ENCODE measurements at places on chromosomes 3 and 15.

- DNase-seq = no peak
Measured at GRCh38 chr3:180265551-180265950, 228.8 kb upstream of the PEX5L start.

DNA sequence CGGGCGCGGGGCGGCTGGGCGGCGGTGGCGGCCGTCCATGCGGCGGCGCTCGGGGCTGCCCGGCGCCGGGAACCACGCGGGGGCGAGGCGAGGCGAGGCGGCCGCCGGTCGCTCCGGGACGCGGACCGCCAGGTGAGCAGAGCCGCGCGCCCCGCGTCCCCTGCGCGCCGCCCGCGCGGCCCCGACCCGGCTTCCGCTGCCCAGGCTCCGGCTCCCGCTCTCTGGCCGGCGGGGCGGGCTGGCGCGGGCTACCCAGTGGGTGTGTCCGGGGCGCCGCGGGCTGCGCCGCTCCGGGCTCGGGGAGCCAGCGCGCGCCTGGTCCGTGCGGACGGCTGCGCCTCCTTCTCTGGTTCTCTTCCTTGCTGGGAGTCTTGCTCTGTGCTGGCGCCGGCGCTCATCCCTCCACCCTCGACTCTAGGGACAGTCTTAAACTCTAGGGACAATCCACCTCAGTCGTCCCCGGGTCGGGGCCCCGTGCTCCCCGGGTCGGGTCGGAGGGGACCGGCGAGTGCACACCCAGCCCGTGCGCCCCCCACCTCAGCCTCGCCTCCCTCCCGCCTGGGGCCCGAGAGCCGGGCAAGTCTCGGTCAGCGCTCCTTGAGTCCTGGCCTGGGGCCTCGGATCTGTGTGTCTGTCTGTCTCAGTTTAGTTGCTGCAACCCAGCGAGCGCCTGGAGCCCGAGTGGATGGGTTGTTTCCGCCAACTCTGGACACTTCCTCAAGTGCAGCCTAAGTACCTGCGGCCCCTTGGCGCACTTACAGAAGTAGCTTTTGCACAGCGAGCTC, 488 bp downstream of the THSD4 start:
- no peak for DNase-seq

DNA sequence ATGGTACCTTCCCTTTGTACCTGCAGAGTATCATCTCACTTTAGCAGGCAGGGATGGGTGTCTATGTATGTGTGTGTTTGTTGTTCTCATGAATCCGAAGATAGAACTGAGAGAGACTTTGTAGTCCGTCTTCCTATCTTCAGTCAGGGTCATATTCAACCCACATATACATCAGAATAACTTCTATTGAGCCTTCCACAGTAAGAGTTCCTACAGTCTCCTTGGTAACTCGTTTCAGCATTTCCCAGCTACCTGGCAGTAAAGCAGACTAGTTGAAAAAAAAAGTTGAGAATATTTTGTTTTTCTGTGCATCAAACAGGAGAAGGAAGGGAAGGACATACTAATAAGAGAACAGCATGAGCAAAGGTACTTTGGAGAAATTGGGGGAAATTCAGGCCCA, 106.8 kb downstream of the VPS8 start:
- DNase-seq = no peak

DNA sequence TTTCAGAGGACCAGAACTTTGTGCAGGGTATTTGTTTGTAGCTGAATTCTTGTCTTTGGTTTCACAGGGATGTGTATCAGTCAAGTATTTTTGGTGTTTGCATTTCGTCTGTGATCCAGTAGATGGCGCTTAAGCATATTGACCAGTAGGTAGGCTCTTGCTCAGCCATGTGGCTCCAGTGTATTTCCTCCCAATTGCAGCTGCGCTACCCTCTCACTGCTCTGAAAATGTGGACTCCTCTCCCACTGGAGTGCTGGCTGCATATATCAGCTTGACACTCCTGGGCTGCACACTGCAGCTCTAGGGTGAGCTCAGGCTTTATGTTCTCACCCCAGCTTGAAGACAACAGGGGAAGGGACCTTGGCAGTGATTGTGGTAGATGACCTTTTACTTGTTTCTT, 1264.3 kb upstream of the ALCAM start:
- DNase-seq = peak; percentile 4

DNA sequence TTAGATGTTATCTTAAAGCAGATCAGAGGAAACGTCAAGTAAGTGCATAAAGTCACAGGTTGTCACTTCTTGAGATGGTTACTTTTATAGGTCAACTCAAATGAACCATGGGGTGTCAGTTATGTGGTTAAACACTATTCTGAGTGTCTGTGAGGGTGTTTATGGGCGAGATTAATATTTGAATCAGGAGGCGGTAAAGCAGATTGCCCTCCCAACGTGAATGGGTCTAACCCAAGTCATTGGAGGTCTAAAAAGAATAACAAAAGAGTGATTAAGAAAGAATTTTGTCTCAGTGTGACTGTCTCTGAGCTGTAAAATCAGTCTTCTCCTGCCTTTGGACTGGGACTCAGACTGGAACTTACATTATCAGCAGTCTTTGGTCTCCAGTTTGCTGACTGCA, 977.5 kb downstream of the NAALADL2 start:
- no peak for DNase-seq

GRCh38 chr3:58260261-58260731, 22.7 kb downstream of the ABHD6 start:
- no peak for DNase-seq

GRCh38 chr3:45555666-45556065, 38.9 kb upstream of the LIMD1 start:
- DNase-seq = no peak

GRCh38 chr3:133535971-133536881, 37.3 kb upstream of the CDV3 start:
- DNase-seq = peak; percentile 22

DNA sequence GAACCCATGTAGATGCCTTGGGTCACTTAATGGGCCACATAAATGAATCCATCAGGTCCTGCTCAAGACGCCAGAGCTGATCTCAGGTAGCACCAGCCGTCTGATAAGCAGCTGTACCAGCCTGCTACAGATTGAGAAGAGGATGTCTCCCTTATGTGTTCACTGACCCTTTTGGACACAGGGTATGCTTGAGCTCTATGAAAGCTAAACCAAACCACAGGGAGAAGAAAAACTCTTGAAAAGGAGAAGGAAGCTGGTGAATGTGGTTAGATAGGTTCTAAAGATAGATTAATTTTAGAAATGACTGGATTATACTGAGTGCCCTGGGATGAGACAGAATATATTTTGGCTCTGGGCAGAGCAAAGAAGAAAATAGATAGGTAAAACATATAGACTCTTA, 187.5 kb downstream of the SPATA16 start:
- DNase-seq = no peak

DNA sequence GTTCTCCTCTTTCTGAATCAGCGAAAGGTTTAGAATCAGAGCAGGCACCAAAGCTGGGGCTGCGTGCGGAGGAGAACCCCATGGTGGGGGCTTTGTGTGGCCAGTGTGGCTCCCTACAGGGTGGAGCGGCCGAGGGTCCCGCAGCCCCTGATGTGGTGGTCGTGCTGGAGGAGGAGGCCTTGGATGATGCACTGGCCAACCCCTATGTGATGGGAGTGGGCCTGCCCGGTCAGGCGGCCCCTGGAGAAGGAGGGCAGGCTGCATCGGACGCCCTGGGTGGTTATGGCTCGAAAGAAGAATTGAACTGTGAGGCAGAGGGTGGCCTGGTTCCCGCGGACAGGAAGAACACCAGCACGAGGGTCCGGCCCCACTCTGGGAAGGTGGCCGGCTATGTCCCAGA, 1.4 kb downstream of the FGD5 start:
- DNase-seq = no peak

DNA sequence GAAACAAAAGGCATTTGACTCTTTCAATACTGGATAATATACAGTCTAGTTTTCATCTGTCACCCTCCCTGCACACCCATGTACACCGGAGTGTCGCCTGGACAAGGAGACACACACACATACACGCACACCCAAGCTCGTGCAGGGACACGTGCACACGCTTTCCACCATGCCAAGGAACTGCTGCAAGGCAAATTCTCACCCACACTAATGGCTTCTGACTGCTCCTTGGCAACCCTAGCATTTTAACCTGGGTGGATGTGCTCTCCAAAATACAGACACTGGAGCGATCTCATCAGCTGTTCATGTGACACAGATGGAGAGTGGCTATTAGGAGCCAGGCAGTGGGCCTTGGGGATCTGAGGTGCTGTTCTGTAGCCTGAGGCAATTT, 61.6 kb downstream of the MEIS2 start:
- no peak for DNase-seq

DNA sequence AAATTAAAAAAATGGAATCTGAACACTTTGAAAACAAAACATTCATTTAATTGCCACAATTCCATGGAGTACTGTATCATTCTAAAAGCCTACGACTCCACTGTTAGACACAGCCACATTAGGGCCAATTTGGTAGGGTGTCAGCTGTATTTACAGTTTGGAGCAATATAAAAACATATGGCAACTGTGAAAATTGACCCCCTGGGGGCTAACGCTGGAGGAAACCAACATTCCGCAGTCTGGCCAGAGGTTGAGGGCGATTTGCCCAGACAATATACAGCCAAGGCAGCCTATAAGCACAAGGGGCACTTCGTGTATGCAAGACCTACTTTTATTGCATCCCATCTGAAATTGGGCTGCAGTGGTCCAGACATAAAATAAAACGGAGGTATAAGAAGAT, 476.5 kb upstream of the WNT5A start:
- DNase-seq = no peak

- DNase-seq = no peak
Measured at GRCh38 chr3:105274536-105274935, 92.2 kb upstream of the ALCAM start.

DNA sequence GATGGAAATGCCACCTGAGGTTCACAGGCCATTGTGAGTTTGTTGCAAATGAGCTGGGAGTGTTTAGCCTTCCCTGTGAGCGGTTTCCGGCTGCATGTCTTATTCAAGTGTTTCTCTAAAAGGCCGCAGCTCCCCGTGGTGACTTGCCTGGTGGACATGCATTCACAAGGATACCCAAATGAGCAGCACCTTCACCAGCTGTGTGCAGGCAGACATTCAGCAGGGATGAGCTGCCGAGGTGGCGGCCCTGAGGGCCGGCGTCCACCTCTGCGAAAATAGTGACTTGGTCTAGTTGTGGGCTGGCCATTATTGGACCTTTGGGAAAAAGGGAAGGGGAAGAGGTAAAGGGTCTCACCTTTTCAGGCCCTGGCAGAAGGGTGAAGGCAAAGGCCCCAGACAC, 23.4 kb downstream of the SPSB4 start:
- no peak for DNase-seq

- DNase-seq = no peak
Measured at GRCh38 chr3:143184099-143184498, 64.5 kb downstream of the CHST2 start.

- DNase-seq = no peak
Measured at GRCh38 chr3:145251311-145251710, 909.7 kb downstream of the PLOD2 start.

DNA sequence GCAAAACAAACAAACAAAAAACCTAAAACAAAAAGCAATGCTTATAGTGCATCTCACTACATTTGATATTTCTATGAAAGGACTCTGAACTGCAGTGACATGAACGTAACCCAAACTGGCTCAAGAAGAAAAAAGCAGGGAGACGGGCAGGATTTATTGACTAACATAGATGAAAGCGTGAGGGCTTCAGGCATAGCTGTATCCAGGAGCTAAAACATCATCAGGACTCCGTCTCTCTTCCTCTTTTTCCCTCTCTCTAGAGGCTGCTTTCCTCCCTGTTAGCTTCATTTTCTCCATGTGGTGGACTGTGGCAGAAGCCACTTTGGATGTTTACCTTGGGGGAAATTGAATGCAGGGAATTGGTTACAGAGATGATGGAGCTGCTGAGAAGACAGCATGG, 418.2 kb upstream of the PROK2 start:
- no peak for DNase-seq

DNA sequence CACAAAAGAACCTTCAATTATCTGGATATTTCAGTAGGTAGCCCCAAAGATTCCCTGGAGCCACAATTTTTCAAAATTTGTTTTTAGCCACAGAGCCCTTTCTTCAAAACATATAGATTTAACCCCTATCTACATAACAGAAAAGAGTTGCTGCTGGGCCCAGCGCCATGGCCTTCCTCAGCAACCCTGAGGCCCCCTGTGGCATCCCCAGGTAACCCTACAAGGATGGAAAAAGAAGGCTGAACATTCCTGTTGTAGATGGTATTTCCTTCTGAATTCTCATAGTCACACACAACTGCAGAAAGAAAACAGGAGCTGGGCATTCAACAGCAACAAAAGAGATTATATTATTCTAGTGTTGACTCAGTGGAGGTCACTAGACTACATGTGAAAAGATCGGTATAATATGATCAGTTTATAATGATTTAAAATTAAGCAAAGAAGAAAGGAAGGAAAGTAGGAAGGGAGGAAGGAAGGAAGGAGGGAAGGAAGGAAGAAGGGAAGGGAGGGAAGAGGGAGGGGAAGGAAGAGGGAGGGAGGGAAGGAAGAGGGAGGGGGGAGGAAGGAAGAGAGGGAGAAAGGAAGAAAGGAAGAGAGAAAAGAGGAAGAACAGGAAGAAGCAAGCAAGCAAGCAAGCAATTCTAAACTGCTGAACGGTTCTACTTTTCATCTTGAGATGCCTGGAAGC, 342.5 kb upstream of the NR2F2 start:
- no peak for DNase-seq

GRCh38 chr15:78989701-78990240, 44.9 kb upstream of the CTSH start:
- DNase-seq = no peak

DNA sequence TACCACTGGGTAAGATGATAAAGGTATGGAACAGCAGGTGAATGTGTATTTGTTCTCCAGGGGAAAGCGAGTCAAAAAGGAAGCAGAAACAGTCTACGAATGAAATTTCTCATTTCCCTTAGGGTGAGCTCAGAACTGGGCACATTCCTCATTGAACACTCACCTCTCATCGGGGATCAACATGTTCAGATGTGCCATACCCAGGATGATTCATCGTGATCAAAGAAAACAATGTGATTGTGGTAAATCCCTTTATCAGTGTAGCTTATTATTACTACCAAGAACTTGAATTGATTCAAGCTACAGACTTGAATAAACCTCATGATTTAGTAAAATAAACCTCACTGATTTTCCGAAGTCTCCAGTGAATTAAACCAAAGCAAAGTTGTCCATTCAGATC, 72.1 kb downstream of the GJD2 start:
- DNase-seq = no peak

GRCh38 chr3:105812194-105812586, 56.6 kb downstream of the CBLB start:
- DNase-seq = no peak
